ENCODE measurements at places on chromosomes 6 and 20.

- no peak overlapping the region for H3K4me3 ChIP-seq
- no peak for DNase-seq
- no peaks in the 10 kb centered on the region for H3K36me3 ChIP-seq
Measured at GRCh38 chr6:154390034-154390433, 33.4 kb upstream of the IPCEF1 start.

DNA sequence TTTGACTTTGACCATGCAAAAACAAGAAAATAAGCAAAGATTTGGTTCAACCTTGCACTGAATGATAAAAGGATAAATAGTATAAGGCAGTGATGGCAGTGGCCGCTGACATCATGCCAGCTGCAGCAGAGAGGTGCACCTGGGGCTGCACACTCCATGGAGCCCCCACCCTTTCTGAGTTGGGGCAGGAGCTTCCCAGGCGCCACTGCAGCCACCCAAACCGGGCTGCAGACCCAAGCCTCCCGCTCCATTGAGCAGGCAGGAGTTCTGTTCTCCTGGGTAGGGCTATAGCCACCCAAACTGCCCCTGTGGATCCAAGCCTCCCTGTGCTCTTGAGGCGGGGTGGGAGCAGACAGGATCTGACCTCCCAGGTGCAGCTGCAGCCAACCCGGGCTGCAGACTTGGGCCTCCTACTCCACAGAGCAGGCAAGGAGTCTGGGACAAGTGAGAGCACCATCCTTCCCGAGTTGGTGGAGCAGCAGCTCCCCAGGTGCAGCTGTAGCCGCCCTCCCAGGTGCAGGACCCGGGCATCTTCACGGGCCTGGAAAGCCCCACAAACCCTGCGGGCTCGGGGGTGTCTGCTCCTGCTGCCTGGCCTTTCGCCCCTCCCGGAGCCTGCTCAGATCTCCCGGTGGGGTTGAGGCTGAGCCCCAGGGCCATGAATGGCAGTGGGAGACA is 537.9 kb downstream of the TENT5A start:
- no peak overlapping the region for H3K4me3 ChIP-seq
- DNase-seq, result peak; percentile 66
- no peak overlapping the region for H3K27ac ChIP-seq
- no peaks in the 10 kb centered on the region for H3K27me3 ChIP-seq
- H3K4me1 ChIP-seq, result no peaks in the 10 kb centered on the region
- no peaks in the 10 kb centered on the region for H3K36me3 ChIP-seq

GRCh38 chr20:34190262-34190661 is 51.0 kb upstream of the ASIP start:
- no peak for DNase-seq
- H3K4me1 ChIP-seq, result no peaks in the 10 kb centered on the region
- H3K27ac ChIP-seq, result no peak overlapping the region
- no peak overlapping the region for H3K4me3 ChIP-seq

GRCh38 chr6:169171951-169172350 is 81.7 kb downstream of the THBS2 start:
- no peaks in the 10 kb centered on the region for H3K27me3 ChIP-seq
- H3K4me1 ChIP-seq, result peaks cover 5% of the 10 kb centered on the region
- DNase-seq, result no peak
- no peak overlapping the region for H3K27ac ChIP-seq
- no peaks in the 10 kb centered on the region for H3K36me3 ChIP-seq

- no peaks in the 10 kb centered on the region for H3K36me3 ChIP-seq
- H3K27ac ChIP-seq, result no peak overlapping the region
- peaks cover 5% of the 10 kb centered on the region for H3K4me1 ChIP-seq
- DNase-seq, result no peak
- H3K27me3 ChIP-seq, result peaks cover 50% of the 10 kb centered on the region
Measured at GRCh38 chr20:1001116-1001515, 995 bp downstream of the RSPO4 start.

- no peak for DNase-seq
- H3K36me3 ChIP-seq, result no peaks in the 10 kb centered on the region
- no peak overlapping the region for H3K27ac ChIP-seq
- H3K27me3 ChIP-seq, result peaks cover 74% of the 10 kb centered on the region
- no peak overlapping the region for H3K4me3 ChIP-seq
- peaks cover 4% of the 10 kb centered on the region for H3K4me1 ChIP-seq
Measured at GRCh38 chr20:21713470-21713869, 8.0 kb downstream of the PAX1 start.

GRCh38 chr6:112743323-112743722 is 396.2 kb downstream of the RFPL4B start:
- no peak for DNase-seq
- H3K27ac ChIP-seq, result no peak overlapping the region
- H3K36me3 ChIP-seq, result no peaks in the 10 kb centered on the region
- no peaks in the 10 kb centered on the region for H3K4me1 ChIP-seq
- no peaks in the 10 kb centered on the region for H3K27me3 ChIP-seq

DNA sequence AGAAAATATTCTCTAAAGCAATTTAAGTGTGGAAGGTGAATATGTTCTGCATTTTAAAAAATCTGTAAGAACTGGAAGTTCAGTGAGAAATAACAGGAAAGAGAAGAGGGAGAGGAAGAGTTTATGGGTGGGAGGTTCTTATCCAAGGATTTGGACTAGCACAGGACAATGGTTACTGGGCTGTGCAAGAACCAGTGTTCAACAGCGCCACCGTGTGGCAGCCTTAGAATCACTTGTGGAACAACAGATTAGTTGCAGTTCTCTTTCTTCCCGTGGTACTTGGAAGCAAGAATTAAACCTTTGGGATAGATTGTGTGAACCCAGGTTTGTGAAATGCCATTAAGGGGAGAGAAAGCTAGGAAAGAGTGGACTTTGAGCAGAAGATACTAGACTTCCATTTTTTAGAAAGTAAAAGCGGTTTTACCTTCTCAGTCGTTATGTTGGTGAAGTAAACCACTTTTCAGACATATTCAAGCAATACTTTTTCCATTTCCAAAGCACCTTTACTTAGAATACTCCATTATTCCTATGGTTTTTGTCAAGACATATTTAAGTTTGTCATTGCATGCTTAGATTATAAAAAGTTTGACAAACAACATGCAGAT is 436.7 kb downstream of the RNF144B start:
- DNase-seq, result no peak
- no peaks in the 10 kb centered on the region for H3K4me1 ChIP-seq
- H3K27me3 ChIP-seq, result no peaks in the 10 kb centered on the region
- no peaks in the 10 kb centered on the region for H3K36me3 ChIP-seq
- H3K4me3 ChIP-seq, result no peak overlapping the region

DNA sequence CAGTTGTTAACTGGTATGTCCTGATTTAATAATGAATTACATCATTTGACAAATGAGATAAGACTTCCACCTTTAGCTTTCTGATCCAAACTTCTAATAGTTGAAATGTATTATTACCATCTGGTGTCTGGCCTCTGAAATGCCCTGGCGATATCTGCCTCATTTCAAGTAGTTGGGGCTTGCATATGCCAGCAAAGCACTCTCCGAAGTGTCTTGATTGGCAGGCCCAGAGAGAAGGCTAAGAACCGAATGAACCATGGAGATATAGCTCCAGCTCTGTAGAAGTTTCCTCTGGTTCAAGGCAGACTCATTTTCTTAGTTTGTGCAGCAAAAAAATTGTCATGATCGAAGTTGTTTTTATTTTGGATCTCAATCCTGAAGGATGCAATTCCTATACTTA is 13.4 kb upstream of the HIVEP2 start:
- no peaks in the 10 kb centered on the region for H3K27me3 ChIP-seq
- no peak for DNase-seq
- no peak overlapping the region for H3K4me3 ChIP-seq
- peaks cover 4% of the 10 kb centered on the region for H3K4me1 ChIP-seq
- no peak overlapping the region for H3K27ac ChIP-seq

DNA sequence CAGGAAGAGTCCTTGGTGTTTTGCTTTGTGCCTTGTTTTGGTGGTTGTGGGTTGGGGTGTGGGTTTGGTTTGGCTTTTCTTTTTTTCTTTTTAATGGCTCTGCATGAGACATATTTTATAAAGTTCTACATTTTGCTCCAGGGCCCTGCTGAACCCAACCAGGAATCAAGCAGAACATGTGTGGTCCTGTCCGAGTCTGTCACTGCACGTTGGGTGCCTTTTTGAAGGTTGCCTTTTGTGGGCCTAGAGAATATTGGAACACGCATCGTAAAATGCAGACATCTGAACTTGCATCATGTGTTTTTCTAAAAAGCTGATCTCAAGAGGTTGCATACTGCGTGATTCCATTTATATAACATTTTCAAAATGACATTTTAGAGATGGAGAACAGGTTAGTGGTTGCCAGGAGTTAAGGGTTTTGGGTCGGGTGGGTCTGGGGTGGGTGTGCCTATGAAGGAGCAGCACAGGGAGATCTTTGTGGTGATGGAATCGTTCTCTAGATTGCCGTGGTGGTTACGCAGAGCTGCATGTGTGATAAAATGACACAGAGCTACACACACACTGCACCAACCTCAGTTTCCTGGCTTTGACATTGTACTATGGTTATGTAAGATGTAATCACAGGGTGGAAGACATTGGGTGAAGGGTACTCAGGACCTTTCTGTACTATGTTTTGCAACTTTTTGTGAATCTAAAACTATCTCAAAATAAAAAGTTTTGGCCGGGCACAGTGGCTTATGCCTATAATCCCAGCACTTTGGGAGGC is 80.2 kb downstream of the EYA2 start:
- H3K27me3 ChIP-seq, result peaks cover 20% of the 10 kb centered on the region
- H3K27ac ChIP-seq, result no peak overlapping the region
- H3K36me3 ChIP-seq, result no peaks in the 10 kb centered on the region
- H3K4me1 ChIP-seq, result no peaks in the 10 kb centered on the region

- peak; percentile 61 for DNase-seq
- no peak overlapping the region for H3K27ac ChIP-seq
- H3K36me3 ChIP-seq, result no peaks in the 10 kb centered on the region
- H3K4me3 ChIP-seq, result no peak overlapping the region
Measured at GRCh38 chr20:59573837-59574236, 30.5 kb upstream of the PHACTR3 start.

DNA sequence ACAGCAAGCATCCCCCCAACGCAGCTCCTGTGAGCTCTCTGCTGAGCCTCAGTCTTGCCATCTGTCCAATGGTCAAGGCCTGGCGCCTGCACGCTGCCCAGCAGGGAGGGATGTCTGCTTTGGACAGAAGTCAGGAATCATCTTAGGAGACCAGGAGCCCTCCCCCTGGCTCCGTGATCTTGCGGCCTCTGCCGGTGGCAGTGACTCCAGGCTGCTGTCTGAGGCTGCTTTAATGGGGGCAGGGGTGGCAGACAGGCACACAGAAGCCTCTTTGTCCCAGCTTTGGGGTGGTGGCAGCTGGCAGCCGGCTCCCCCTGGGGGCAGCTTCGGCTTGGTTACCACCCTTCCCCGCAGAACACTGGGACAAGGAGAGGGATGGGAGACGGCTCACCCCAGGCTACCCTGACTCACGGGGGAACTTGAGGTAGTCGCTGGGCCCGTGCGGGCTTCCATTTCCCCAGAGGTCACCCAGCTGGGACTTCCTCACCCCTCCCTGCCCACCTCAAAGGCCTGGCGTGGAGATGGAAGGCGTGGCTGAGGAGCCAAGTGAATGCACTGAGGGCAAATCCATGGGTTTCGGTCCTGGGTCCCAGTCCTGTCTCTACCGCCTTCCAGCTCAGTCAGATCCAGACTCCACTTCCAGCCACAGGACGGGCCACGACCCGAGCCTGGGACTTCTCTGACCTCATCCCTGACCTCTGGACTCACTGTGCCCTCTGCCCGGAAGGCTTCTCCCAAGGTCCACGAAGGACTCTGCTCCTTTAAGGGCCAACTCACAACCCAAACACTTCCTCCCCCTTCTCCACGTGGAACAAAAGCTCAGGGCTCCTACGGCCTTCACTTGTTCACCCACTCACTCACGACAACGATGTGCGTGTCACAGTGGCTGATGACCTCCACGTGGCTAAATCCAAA is 14.8 kb downstream of the PEDS1 start:
- no peaks in the 10 kb centered on the region for H3K27me3 ChIP-seq
- H3K36me3 ChIP-seq, result peaks cover 22% of the 10 kb centered on the region
- DNase-seq, result no peak
- H3K4me3 ChIP-seq, result no peak overlapping the region

GRCh38 chr6:157754351-157754750 is 68.7 kb upstream of the SNX9 start:
- DNase-seq, result no peak
- no peak overlapping the region for H3K4me3 ChIP-seq
- peaks cover 34% of the 10 kb centered on the region for H3K4me1 ChIP-seq

- H3K27ac ChIP-seq, result no peak overlapping the region
- H3K4me1 ChIP-seq, result no peaks in the 10 kb centered on the region
- H3K36me3 ChIP-seq, result no peaks in the 10 kb centered on the region
- DNase-seq, result no peak
- no peaks in the 10 kb centered on the region for H3K27me3 ChIP-seq
Measured at GRCh38 chr6:118980063-118980462, 45.1 kb upstream of the MCM9 start.

DNA sequence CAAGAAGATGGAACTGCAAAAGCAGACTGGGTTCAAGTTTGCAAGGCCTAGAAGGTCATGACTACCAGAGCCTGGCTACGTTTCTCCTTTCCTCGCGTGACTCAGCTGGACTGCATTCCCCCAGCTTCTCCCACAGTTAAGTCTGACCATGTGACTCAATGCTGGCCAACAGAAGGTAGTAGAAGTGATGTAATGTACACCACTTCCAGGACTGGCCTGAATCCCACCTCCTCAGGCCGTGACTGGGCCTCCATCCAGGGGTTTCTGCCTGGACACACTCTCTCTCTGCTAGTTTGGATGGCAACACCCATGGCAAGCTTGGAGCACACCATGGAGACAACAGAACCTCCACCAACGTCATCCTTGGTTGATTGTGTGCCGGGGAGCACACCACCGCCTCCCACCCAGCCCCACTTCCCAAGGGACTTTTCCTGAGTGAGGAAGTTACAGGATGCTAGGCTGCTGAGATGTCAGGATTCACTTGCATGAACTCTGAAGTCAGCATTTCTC is 112.0 kb upstream of the CDYL start:
- H3K27me3 ChIP-seq, result no peaks in the 10 kb centered on the region
- no peaks in the 10 kb centered on the region for H3K4me1 ChIP-seq
- no peak overlapping the region for H3K4me3 ChIP-seq
- no peak overlapping the region for H3K27ac ChIP-seq
- DNase-seq, result no peak

DNA sequence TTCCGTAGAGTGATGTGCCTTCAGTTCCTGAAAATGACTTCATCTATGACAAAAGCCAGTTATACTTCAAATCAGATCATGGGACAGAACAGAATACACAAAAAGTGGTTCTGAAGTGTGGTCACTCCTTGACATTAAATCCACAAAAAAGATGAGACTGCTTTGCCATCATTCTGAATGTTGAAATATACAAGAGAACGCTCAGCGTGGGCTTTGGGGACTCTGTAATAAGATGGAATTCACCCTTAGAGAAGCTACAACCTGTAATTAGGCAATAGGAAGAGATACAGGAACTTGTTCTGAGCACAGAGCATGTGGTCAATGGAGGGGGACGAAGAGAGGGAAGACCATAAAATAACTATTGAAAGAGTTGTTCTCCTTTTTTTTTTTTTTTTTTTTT is 184.3 kb downstream of the CARMIL1 start:
- H3K27ac ChIP-seq, result no peak overlapping the region
- no peaks in the 10 kb centered on the region for H3K4me1 ChIP-seq
- H3K36me3 ChIP-seq, result no peaks in the 10 kb centered on the region
- no peak for DNase-seq
- no peak overlapping the region for H3K4me3 ChIP-seq

All from spleen (tissue), 13 donors.